ENCODE measurements at places on chromosomes 3 and 15.

DNA sequence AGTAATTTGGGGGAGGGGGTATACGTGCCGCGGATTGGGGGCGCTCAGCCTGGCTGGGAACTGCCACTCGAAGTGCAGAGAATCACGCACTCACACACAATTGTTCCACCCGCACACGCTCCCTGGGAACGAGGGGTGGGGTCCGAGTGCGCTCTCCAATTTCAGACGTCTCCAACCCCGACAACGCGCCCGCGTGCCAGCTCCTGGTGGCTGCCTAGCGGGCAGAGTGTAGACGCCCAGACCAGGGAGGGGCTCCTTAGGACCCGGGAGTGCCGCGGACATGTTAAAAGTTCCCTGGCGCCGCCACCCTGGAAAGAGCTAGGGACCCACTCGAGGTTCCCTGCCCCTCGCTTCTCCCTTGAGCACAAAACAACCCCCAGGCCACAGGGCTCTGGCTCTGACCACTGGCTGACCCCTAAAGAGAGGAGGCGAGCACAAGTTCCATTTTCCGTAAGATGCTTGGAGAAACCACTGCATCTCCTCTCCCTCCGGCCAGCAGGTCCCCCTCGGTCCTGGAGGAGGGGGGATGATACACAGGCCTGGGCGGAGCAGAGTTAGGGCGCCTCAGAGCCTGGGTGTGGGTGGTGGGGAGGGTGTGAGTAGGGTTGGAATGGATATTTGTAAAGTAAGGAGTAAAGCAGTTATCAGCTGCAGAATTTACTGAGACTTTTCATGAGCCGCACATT lies 894 bp upstream of the ANKRD63 start:
- no peak for DNase-seq

DNA sequence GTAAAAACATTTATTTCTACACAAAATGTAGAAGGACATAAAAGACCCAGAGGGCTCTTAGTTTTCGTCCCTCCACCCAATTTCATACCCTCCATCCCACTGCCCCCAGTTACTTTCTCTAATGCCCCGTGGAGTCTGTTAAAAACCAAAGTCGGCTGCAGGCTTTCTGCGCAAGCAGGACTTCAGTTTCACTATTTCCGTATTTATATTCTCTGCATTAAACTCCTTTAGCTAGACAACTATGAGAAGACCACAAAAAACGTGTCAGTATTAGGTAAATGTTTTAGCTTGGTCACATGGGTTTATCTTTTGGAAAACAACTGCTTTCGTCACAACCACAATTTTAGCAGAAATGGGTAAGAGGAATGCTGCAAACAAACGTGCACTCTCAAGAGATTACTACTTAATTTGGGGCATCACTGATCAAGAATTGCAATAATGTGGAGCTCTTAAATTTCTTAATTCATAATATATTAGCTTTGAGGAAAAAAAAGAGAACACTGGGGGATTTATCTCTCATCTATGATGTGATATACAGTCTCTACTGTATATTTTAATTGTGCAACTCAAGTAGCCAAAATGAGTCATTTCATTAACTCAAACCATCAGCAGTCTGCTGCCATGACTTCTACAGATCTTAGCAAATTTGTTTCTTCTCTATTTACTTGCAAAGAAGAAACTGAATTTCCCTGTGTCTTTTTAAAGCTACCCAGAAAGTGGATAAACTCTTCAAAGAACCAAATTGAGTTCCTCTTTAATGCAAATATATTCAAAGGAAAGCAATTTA lies 740 bp upstream of the NSMCE3 start:
- DNase-seq, result no peak

DNA sequence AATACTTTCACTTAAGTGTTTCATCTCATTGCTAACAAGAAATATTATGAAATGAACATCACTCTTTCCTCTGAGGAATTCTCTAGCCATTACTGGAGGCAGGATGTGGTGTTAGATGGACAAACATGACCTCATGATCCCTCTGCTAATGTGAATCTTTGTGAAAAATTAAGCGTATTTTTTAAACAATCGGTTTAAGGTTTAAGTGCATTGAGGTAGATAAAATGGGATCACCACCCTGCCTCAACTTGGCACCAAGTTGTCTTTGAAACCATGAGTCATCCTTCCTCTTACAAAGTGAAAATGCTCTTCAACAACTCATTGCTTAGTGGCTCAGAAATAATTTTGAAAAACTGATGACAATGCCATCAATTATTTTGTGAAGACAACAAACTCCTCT lies 76.0 kb upstream of the DCBLD2 start:
- DNase-seq, result peak; percentile 92

- DNase-seq, result no peak
Observed at GRCh38 chr3:25940935-25941334, 151.0 kb downstream of the OXSM start.

DNA sequence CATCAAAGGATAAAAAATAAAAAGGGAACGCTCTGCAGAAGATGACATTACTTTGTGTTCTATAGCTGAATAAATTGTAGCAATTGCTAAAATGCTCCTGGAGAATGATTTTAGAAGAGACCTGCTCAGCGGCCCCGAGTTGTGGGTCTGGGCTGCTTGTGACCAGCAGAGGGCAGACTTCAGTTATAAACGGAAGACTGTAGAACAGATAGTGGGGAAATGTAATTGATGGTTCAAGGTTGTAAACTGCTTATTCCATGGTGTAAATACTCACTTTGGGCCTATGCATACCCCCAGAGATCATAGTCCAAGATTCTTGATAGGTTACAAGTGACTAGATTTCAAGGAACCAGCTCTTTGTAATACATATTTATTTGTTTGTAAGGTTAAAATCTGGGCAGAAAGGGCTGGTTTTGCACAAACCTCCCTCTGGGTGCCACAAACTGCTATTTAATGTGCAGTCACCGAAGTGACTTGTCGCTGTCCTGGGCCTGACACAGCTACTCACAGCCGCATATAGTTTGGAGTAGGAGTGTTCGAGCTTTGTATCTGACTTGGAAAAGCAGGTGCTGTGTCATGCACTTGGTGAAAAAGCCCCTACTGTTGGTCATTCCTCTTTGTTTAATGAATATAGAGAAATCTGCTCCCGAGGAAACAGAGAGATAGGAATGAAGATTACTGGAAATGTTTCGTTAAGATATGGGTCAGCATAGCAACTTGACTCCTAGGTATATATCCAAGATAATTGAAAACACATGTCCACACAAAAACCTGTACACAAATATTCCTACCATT lies 34.7 kb upstream of the NDUFB4 start:
- DNase-seq, result peak; percentile 62

GRCh38 chr3:57298041-57298440 lies 5.6 kb upstream of the ASB14 start:
- peak; percentile 35 for DNase-seq

DNA sequence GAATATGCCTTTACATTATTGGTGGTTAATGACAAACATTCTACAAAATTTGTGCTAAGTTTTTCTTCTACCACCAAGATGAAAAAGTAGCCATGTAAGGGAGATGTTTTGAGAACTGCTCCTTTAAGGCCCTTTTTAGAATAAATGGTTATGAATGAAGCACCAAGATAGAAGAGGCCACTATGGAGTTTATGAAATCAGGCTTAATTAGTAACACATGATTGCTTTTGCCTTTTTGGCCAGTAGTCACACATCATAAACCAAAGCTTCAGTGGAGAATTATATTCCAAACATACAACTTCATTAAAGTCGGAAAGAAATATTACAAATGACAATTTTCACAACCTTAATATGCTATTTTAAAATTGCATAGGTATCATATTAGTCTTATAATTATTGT lies 331.7 kb downstream of the RBMS3 start:
- DNase-seq, result no peak

- DNase-seq, result peak; percentile 80
Observed at GRCh38 chr15:69665641-69666111, 213.1 kb downstream of the RPLP1 start.

DNA sequence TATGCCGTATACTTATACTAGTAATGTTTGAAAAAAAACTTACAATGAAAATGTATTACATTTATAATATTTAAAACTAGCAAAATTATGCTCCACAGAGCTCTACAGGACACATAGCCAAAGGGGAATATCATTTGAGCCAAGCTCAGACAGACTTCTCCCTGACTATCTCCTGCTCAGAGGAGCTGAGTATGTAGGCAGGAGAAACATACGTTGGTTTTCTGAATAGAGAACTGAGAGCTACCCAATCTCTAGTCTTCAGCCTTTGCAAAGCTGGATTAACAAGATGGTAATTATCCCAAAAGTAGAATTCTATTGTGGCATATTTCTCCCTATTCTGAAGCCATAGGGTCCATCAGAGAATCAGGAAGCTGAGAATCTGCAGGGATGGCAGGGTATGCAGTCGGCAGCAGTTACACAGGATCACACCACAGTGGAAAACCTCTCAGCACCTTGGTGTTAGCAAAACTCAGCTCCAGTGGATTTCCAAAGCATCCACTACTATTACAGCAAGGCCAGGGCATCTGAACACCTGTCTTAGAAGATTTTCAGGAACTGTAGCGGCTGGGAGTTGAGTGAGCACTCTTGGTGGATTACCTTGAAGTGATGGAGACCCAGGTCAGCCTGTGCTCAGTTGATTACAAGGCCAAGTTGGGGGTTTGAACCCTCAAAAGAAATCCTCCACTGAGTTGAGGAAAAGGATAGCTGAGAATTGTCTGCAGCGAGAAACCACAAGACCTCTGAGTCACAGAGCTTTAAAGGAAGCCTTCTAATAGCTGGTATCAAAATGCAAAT lies 30.1 kb downstream of the GPR15 start:
- no peak for DNase-seq

GRCh38 chr3:195073866-195074860 lies 196.8 kb downstream of the XXYLT1 start:
- no peak for DNase-seq

GRCh38 chr3:3080309-3080708 lies 29.9 kb downstream of the IL5RA start:
- DNase-seq, result no peak

DNA sequence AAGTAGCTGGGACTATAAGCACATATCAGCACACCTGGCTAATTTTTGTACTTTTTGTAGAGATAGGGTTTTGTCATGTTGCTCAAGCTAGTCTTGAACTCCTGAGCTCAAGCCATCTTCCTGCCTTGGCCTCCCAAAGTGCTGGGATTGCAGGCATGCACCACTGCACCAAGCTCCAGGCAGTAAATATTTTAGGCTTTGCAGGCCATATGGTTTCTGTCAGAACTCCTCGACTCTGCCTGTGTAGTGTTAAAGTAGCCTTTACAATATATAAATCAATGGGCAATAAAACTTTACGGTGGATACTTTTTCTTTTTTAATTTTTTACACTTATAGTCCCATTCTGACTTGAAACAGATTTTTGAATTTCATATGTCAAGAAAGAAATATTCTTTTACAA lies 41.6 kb downstream of the DAG1 start:
- no peak for DNase-seq

DNA sequence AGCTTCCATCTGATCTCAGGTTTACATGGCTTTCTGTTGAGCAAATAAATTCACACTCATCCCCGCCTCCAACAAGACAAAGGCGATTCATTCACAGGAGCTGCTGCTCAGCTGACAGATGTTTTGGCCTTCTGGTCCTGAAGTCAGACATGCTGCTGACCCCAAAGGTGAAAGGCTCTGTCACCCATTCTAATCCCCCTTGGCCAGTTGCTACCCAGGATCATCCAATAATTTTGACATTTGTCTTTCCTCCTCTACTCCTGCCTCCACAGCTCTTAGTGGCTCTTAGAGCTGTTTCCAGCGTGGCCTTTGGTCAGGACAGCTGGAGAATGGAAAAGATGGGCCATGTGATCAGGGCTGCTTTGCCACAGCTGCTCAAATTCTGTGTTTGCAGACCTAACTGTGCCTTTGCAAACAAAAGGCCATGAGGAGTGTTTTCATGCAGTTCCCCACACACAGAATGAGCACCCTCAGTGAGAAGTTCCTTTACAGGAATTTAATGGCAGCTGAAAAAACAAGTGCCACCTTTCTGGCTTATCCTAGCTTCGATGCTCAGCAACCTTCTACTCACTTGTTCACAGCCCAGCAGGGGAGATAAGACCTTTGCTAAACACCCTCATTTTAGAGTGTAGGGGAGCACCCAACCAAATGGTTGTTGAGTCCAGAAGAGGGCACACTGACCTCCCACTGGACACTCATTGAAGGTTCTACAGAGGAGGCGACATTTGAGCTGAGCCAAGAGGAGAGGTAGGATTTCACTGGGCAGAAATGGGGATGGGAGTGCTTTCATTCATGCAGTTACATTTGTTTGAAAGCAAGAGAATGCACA lies 39.0 kb downstream of the CYP19A1 start:
- DNase-seq, result no peak

- no peak for DNase-seq
Observed at GRCh38 chr3:129836381-129837064, 57.0 kb downstream of the TMCC1 start.

DNA sequence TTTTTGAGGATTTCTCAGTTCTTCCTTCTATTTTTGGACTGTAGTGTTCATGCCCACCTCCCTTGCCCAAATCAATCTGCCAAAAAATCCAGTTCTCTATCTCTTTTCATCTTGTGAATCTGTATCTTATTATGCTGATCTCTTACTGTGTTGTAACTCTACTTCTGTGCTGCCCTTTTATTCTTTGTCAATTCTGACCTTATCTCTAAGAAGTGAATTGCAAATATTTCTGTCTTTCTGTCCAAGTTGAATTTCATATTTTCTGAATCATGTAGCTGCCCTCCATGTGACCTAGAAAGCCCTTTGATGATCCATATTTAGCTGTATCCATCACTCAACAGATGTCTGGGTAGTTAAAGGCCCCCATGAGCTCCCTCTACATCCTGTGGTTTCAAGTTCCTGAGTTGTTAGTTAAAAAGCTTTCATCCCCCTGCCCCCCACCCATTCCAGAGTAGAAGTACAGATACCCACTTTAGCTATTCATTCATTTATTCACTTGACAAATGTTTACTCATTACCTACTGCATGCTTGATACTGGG lies 33.6 kb upstream of the ETV5 start:
- DNase-seq, result no peak
